ENCODE measurements at places on chromosomes 11 and 22.

DNA sequence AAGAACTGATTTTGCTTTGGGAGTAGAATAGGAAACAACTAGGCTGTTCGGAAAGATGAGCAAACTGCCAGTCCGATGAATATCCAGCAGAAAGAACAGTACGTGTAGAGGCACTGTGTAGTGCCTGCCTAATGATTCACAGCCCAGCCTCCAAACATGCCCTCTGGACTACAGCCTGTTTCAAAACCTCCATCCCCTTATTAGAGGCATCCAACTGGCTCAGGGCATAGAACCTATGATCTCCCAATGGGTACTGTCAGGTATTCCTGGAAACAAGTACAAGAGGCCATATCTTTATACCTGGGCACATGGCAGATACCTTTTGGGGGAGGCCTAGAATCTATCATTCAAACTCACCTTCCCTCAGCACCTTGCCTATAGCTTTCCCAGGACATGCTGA is 4.9 kb downstream of the RRP8 start:
- DNase-seq = no peak

DNA sequence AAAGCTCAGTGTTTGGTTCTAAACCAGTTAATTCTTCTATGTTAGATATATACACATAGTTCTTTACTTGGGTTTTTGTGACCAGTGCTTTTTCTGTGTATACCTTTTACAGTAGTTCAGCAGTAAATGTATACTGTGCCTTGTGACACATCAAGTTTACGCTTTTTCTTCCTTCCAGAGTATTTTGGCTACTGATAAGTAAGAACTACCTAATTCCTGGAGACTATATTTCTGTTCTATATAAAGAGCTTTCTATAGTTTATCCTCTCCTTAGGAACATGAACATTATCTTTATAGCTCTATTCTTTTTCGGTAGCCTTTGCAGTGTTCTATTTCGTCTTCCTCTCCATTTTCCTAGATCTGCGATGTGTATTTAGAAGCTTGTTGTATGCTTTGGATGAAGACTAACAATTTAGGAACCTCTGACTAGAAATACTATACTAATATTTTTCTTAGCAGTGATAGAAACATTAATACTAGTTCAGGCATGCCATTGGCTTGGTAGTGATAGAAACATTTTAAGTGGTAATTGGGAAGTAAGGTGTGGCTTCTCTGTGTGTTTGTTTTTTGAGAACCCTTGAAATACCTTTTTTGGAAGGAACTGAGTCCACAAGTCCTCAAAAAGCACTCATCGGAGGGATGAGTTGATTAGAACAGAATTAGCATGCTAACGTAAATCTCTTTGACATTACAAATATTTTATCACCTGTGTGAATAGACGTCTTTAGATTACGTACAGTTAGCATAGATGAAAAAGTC is 74.6 kb downstream of the ARHGEF12 start:
- DNase-seq = no peak

- DNase-seq = no peak
Measured at GRCh38 chr11:122832721-122833470, 5.4 kb upstream of the CRTAM start.

GRCh38 chr22:39833610-39834009 is 60.0 kb downstream of the ENTHD1 start:
- DNase-seq = no peak

GRCh38 chr11:81220146-81220895 is 1513.3 kb downstream of the FAM181B start:
- no peak for DNase-seq

DNA sequence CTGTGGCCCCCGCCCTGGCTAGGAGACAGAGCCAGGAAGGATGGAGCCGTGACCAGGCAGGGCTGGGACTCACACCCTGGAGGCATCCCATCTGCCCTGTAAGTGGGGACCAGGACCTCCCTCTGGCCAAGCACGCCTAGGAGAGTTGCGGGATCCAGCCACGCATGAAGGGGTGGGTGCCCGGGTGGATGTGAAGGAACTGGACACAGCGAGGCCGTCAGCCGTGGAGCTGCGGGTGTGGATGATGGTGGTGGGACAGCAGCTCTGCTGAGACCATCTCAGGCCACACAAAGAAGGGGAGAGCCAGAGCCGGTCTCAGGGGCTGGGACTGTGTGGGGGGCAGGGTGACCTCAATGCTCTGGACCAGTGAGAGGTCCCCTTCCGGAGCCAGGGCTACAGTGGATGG is 746.4 kb downstream of the BRD1 start:
- no peak for DNase-seq

GRCh38 chr11:73040046-73040445 is 102.1 kb downstream of the FCHSD2 start:
- DNase-seq = no peak

GRCh38 chr11:63906585-63906984 is 10.4 kb downstream of the RCOR2 start:
- DNase-seq = no peak

- DNase-seq = no peak
Measured at GRCh38 chr11:125176866-125177265, 12.3 kb downstream of the PKNOX2 start.

GRCh38 chr11:15730263-15730994 is 615.7 kb downstream of the INSC start:
- DNase-seq = no peak

DNA sequence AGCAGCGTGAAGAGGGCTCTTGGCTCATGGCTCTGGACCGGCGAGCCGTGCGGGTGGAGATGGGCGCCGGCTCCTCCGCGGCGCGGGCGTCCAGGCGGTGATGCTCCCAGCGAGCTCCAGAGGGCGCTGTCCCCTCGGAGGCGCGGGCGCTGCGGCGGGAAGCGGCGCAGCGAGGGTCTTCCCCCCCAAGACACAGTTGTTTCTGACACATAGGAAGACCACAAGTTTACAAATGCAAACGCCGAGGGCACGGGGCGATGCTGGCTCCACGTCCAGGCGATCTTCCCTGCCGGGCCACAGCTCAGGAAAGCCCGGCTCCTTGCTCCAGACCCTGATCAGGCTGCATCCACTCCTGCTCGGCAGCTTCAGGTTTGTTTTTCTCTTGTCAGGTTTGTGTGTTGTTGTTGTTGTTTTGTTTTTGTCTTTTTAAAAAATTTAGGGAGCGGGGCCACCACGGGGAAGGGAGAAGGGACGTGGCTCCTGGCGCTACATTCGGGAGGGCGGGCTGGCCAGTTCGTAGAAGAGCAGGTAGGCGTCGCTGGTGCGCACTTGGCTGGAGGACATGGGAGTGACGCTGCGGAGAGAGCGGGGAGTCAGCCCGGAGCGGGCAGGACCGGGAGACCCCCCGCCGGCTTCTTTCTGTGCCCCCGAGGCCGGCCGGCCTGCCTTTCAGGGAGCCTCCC is 10.0 kb upstream of the MFRP start:
- DNase-seq = no peak

DNA sequence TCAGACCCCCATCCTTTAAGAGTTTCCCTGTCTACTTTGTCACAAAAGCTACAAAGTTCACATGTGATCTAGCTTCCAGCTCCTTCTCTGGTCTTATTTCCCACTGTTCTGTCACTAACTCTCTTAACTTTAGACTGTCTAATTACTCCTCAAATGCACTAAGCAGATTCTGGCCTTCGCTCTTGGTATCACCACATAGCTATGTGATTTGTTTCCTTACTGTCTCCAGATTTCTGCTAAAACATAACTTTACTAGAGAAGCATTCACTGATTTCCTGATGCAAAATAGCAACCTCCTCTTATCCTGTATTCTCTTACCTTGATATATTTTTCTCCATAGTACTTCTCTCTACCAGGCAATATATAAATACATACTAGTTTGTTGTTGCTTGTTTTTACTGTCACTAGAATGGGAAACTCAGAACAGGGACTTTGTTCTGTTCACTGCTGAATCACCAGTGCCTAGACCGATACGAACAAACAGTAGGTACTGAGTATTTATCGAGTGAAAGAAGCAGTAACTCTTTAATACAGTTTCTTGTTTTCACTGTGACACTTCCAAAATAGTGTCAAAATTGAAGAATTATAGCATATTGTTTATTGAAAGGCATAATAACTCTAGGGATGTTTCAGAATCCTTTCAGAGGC is 205.6 kb downstream of the DDX10 start:
- DNase-seq = no peak

GRCh38 chr11:109612496-109612895 is 190.5 kb downstream of the C11orf87 start:
- DNase-seq = no peak

GRCh38 chr11:32615422-32615821 is 31.8 kb downstream of the EIF3M start:
- no peak for DNase-seq

GRCh38 chr11:12122083-12122482 is 11.7 kb downstream of the MICAL2 start:
- DNase-seq = no peak

GRCh38 chr11:64356498-64357411 is 2.2 kb upstream of the RPS6KA4 start:
- no peak for DNase-seq

- DNase-seq = no peak
Measured at GRCh38 chr11:7910286-7910788, 20.7 kb downstream of the OR10A6 start.

- DNase-seq = no peak
Measured at GRCh38 chr11:17876827-17877226, 136.0 kb downstream of the SERGEF start.

GRCh38 chr22:37560608-37561211 is 430 bp downstream of the CDC42EP1 start:
- no peak for DNase-seq

DNA sequence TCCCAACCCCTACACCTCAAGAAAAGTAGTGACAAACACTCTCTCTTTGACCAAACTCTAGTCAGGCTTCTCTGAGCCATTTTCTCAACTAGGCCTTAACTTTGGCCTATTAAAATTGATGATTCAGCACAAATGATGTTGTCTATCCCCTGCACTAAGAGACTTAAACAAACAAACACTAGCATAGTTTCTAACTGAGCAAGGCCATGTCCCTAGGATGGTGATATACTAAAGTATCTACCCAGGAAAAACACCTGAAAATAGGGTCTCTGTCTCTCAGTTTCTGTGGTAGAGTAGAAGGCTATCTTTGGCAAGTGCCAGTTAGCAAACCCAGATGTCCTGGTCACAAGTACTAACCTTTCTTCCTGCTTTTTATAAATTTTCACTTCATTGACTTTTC is 219.7 kb upstream of the ANO3 start:
- no peak for DNase-seq

DNA sequence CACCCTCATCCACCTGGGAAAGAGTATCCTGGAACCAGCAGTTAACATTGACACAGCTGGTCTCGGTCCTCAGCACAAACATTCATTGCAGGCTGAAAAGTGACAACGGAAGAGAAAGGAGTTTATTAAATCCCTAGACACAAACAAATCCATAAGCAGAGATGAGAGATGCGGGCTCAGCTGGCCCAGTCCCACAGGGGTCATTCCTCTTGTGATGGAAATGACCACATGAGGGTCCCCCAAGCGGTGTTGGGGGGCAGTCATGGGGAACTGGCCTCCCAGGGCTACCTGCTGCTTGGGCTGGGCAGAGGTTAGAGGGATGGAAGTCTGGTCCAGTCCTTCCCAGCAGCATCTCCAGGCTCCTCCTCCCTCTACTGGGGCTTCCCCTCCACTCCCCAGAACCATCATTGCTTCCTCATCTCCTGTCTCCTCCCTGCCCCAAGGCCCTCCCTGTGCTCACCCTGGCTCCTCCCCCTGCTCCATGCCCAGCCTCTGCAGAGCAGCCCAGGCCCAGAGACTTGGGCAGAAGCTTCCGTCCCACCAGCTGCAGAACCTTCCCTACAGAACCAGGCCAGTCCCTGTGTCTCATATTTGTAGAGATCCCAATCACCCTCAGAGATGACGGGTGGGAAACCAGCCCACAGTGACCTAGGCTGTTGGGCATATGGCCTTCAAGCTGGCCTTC is 5.4 kb upstream of the IGLL5 start:
- DNase-seq = no peak

DNA sequence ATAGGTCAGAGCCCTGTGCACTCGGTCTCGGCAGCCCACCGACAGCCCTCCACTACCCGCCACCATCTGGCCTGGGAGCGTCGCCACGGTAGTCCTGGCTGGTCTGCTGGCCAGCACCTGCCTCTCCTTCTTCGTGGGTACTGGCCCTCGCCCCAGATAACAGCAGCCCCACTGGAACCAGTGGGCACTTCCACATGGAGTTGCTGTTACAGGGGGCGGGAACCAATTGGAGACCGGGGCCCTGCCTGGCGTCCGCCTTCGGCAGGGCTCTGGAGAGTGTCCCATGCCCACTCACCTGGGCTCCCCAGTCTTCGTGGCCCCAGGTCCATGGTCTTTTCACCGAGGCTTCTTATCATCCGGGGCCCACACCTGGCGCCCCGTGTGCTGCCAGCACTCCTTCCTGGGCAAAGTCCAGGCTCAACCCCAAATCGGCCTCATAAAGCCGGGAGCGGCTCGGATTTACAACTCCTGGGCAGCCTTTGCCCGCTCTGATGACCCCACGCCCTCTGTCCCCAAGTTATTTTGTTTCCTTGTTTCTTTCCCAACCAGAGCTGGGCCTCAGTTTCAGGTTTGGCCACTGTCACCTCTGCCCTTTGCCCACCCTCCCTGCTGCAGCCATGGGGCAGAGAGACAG is 12.9 kb upstream of the EHD1 start:
- DNase-seq = no peak

GRCh38 chr11:69218271-69218682 is 62.5 kb downstream of the SMIM38 start:
- DNase-seq = no peak

DNA sequence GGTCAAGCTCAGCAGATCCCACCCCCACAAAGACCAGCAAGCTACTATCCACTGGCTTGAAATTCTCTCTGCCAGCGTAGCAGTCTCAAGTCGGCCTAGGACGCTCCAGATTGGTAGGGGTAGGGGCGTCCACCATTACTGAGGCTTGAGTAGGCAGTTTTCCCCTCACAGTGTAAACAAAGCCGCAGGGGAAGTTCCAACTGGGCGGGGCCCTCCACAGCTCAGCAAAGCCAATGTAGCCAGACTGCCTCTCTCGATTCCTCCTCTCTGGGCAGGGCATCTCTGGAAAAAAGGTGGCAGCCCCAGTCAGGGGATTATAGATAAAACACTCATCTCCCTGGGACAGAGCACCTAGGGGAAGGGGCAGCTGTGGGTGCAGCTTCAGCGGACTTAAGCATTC is 1064.9 kb upstream of the TENM4 start:
- DNase-seq = no peak

All from epithelial cell of prostate (primary cell).